Stimulated activated CD8-positive, alpha-beta memory T cell treated with anti-CD3 and anti-CD28 coated beads, Interleukin-15, amount 100 ng/mL, for 48 hours (primary cell): ENCODE measurements at places on chromosomes 7 and 10.
A peak's percentile ranks its signal among the peaks of the same experiment; 100 is the strongest.

- no peak for DNase-seq
Measured at GRCh38 chr10:86958116-86958900, at the start of gene SNCG. SNCG (plus strand) TSS chr10:86958599; CDS start chr10:86958698, 99 bp downstream.

- peak; percentile 95 for DNase-seq
Measured at GRCh38 chr10:8053446-8054243, 843 bp upstream of the GATA3 start.

- DNase-seq = no peak
Measured at GRCh38 chr7:157372300-157373232, 35.8 kb downstream of the DNAJB6 start.

- no peak for DNase-seq
Measured at GRCh38 chr7:157961731-157962457, 625.1 kb downstream of the DNAJB6 start.

DNA sequence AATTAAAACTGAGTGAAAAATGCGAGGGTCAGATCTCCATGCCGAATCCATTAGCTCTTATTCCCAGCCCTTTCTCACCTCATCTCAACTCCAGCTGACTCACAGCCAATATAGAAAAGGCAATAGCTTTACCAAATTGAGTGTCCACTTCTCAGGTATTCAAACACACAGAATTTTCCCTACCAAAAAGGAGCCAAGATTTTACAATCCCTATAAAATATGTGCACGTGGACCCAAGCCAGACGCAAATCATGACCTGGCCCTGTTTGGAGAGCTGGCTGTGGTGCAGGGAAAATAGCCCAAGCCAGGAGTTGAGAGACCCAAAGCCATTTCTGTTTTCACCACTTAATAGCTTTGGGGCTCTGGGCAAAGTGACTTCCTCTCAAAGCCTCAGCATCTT lies 379.7 kb upstream of the AUTS2 start:
- no peak for DNase-seq

DNA sequence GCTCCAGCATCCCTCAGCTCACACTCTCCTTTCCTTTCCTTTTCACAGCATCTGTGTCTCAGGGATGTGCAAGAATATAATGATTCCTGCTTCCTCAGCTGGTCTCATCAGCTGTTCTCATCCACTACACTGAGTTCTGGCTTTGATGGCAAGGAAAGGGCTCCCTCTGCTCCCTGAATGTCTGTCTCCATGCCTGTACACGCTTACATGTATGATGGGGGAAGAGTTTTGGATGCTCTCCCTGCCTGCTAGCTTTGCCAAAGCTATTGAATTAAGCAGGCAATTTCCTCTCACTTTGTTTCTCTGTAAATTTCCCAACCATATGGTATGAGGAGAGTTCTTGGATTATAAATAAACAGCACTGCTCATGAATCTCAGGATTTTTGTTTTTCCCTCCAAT lies 254.5 kb downstream of the SORCS3 start:
- no peak for DNase-seq

- no peak for DNase-seq
Measured at GRCh38 chr10:80472234-80473095, 18.4 kb downstream of the TSPAN14 start.

GRCh38 chr10:129969911-129970464 lies 5.9 kb upstream of the EBF3 start:
- no peak for DNase-seq

DNA sequence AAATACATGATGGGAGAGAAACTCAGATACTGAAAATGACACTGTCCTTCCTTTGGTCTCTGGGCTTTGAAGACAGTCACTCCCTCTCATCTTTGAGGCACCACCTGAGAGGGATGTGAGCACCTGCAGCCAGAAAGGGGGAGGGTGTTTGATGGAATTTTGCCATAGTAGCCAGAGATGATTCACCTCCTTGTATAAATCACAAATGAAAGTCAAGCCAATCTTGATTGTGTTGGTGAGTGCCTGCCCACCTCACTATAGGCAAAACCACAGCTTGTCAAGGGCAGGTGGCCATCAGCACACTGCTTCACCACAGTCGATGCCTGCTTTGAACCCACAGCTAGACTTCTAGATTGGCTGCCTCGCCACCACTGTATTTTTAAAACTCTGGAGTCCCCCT lies 48.2 kb downstream of the PON1 start:
- DNase-seq = no peak
